Left renal cortex interstitium (tissue), 4 donors: ENCODE measurements at places on chromosomes 2 and 18. TPM values are rescaled to one million over a fixed set of nuclear protein-coding genes. Genes with fewer than 3 reads are reported as not detected.

DNA sequence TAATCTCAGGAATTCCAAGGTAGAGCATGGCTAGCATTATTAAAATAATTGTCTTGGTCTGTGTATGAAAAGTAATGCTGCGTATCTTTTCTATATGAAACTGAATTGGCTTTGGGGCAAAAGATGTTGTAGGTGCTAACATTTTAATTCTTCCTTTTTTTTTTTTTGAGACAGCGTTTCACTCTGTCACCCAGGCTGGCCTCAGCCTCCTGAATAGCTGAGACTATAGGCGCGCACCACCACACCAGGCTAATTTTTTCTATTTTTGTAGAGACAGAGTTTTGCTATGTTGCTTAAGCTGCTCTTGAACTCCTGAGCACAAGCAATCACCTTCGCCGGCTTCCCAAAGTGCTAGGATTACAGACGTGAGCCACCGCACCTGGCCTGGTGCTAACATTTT is 172.6 kb upstream of the STON1 start:
- no peak for DNase-seq

GRCh38 chr18:46182633-46183358 is 78.6 kb downstream of the HAUS1 start:
- no peak for DNase-seq

DNA sequence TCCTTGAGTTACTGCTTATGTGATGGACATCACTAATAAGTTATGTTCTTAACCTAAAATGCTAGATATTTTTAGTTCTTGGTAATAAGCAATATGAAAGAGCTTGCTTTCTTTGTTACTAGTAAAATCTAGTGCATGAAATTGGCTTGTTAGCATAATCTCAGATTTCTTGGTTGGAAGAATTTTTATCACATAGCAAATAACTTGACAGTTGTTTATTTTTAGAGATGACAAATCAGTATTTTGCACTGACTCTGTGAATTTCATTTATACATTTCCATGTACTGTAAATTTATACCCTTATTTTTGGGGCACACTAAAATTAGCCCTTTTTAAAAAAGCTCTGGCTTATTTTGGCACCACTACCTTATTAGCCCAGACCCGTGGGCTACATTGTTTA is 45.6 kb downstream of the LCLAT1 start:
- no peak for DNase-seq

DNA sequence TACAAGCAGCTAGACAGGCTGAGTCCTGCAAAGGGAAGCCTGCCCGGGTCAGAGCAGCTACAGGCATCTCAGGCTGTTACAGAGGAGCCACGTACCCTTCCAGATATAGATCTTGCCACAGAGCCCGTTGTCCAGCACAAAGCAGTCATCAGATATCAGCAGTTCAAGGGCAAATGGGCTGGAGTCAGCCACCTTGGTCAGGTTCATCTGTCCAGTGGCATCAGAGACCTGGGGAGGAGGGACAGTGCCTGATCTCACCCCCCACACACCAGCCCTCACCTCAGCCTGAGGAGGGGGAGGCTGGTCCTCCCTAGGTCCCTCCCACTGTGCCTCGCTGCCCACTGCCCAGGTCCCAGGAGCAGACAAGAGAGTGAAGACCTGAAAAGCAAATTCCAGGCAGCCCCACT is 12.2 kb downstream of the CAPG start:
- no peak for DNase-seq

DNA sequence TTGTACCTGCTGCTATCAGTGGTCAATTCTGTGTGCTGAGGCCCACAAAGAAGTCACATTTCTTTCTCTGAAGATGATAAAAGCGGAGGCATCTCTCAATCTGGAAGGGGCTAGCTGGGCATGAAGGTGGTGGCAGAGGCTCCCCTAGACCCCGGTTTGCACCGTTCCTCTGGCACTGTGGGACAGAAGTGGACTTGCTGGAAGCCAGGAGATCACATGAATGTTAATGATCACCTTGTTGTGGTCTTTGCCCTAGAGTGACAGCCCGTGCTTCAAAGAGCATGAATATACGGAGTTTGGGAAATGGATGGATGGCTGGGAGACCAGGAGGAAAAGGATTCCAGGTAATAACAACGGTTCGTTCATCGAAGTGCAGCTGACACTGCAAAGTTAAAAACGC is 20.2 kb downstream of the ALLC start:
- DNase-seq = no peak

GRCh38 chr18:58980991-58981390 is 116.3 kb downstream of the ZNF532 start:
- DNase-seq = no peak

DNA sequence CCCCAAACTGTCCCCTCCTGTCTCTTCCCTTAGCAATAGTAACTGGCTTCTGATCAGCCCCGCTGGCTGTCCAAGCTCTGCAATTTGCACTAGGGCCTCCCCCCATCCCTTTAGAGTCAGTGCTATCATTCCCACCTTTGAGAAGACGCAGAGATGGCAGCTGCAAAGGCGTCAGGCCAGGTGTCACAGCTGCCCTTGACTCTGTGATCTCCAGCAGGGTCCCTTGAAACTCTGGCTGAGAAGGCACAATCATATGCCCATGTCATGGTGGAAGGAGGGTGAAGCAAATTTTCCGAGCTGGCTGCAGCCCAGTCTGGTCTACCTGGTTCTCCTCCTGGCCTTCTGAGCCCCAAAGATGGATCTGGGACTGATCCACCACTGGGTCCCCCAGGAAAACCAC is 49.2 kb upstream of the TEX51 start:
- no peak for DNase-seq

DNA sequence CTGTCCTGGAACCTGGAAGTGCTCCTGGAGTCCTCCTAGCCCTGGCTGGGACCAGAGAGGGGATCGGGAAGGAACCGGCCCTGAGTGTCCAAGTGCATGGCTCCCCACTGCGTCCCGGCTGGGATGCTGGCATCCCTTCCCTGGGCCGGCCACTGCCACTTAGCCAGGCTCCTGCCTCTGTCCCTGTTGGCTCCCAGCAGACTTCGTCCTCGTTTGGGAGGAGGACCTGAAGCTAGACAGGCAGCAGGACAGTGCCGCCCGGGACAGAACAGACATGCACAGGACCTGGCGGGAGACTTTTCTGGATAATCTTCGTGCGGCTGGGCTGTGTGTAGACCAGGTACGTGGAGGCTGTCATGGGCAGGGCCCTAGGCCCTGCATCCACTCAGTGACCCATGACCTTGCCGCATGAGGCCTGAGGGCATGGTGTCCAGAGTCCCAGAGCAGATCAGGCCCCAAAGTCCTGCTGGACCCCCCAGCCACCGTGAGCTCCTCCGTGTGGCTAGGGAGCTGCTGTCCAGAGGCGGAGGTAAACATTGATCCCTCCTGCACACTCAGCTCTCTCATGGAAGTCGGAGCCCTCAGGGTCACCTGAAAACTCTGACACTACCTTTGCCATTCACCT is 7.1 kb downstream of the ANO7 start:
- DNase-seq = no peak

DNA sequence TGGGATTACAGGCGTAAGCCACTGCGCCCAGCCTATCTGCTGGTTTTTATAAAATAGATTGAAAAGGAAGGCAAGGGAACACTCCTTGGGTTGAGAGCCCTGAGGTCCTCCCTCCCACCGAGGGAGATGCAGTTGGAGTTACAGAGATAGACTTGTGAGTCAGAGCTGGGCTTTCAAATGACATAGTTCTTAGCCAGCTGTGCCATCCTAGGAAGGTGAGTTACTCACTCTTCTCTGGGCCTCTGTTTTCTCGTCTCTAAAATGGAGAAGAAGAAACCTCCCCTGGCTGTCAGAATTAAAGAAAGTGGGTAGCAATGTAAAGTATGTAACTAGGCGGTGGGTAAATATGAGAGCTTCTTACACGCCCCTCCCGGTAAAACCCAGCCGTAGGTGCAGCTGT is 2.4 kb downstream of the LRRFIP1 start:
- no peak for DNase-seq

DNA sequence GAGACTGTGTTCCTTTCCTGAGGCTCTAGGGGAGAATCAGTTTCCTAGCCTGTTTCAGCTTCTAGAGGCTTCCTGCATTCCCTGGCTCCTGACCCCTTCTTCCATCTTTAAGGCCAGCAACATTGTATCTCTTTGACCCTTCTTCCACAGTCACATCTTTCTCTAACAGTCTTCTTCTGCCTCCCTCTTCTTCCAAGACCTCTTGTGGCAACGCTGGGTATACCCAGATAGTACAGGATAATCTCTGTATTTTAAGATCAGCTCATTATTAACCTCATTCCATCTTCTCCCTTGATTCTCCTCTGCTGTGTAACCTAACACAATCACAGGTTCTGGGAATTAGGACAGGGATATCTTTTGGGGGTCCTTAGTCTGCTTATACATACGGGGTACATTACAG is 8.9 kb upstream of the MYL12A start:
- no peak for DNase-seq

DNA sequence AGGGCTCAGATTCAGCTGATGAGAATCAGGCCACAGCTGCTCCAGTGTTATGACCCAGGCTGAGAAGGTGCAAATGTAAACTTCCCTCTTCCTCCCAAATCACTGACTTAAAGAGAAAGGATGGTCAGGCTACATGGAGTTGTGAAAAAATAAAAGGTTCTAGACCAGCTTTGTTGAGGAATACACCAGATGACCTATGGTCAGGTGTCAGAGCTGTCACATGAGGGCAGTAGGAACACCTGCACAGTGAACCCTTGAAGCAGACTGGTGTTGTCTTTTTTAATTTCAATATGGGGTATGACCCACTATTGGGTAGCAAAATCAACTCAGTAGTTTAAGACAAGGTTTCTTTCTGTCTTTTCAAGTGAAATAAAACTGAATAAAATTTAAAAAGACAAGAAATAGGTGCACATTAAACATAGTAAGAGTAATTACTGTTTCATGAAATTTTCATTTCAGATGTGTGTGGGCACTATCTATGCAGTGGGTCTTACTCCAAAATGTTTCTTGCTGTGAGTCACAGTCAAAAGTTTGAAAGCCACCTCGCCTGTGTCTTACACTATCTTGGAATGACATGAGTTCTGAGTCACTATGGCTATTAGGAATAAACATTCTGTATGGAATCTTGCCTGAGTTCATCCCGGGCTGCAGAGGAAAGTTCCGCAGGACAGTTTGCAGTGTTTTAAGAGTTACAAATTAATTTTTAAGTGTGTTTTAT is 83.6 kb downstream of the ACVR1 start:
- DNase-seq = no peak

DNA sequence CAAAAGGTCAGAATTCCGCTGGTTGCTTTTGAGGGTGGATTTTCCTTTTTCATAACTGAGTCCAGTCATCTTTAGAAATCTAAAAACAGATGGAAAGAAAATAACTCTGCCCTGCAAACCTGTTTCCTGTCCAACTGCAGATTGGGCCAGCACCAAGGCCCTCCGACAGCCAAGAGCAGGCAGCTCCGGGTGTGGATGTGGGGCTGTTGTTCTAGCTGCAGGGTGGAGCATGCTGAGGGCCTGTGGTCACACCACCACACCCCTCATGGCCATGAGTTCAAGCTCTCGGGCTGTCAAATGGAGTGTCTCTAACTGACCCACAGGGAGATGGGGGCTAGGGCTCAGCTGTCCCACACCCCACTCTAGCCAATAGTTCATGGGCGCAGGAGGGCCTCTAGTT is 69.3 kb upstream of the BZW1 start:
- no peak for DNase-seq

- DNase-seq = no peak
Observed at GRCh38 chr18:37184209-37184868, 355.4 kb downstream of the KIAA1328 start.

DNA sequence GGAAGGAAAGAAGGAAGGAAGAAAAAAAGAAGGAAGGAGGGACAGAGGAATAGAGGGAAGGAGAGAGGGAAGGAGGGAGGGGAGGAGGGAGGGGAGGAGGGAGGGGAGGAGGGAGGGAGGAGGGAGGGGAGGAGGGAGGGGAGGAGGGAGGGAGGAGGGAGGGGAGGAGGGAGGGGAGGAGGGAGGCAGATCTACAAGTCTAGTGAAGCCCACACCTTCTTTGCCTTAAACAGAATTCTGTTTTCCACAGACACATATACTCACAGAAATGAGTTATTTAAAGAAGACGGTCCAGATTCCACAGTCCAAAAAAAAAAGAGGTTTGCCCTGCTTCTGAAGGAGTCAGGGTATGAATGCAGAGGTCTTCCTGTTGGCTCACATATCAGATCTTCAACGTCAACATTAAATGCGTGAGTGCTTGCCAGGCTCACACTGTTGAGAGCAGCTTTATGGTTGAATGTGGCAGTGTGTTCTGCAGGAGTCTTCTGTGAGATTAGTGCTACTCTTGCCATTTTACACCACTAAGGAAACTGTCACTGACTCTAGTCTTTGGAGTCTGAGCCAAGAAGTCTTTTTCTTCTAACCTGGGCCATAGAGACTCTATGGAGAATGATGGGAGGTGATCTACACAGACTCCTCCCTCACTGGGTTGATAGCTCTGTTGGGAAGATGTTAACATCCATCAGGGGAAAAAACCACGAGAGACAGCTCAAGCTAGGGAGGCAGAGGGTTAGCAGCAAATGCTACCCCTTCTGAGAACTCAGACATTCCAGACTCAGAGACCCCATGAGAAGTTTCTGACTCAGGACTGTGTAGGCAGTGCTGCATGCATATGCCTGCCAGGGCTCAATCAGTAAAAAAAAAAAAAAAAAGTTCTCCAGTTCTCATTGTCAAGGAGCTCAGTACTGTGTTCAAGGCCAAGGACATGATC is 23.3 kb downstream of the PAX8 start:
- no peak for DNase-seq

DNA sequence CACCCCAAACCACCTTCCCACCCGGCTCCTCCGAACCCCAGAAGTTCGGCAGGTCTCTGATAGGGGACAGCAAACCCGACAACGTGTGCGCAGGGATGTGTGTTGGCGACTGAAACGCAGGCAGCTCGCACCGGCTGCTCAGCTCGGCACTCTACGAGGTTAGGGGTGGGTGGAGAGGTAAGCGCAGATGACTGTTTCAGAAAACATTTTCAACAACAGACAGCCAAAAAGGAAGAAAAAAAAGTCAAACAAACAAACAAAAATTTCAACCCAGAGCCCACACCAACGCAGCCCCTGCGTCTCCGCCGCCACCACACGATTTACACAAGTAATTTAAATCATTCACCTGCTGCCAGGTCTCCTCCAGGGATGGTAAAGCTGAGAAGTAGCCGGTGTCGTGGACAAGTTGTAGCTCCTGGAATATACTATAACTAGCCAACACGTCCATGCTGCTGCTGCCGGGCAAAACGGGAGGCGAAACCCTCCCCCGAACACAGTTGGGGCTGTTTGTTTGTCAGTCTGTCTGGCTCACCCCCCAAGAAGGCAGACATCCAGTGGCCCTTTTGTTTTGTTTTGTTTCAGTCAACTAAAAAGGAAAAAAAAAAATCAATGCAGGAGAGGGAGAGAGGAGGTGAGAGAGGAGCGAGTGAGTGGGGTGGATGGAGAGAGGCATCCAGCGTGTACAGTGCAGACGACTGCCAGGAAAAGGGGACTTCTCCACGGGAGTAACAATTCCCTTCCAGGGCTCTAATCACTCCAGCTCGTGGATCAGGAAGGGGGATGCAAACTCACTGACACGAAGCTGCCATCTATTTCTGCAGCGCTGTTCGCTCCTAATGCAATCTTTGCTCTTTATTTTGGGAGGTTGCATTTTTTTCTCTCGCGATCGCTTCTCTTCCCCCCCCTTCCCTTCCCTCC is at the start of gene KLF7:
KLF7 (minus strand) TSS at position 828 of the 918 bp plus-strand sequence; CDS start at position 448, 380 bp downstream.
- peak; percentile 71 for DNase-seq

ANO7 gene
- polyA plus RNA-seq = 2.2 TPM

COQ10B gene
- polyA plus RNA-seq = 17.1 TPM

NTSR2 gene
- polyA plus RNA-seq = not detected

CCDC141 gene
- 0.24 TPM for polyA plus RNA-seq

CENPA gene
- polyA plus RNA-seq = 16.2 TPM

HOXD4 gene
- polyA plus RNA-seq = 40.9 TPM

MYO3B gene
- 9.3 TPM for polyA plus RNA-seq

TMEM163 gene
- polyA plus RNA-seq = 0.87 TPM

WNT10A gene
- 1.2 TPM for polyA plus RNA-seq

L3MBTL4 gene
- polyA plus RNA-seq = 5.5 TPM
